ENCODE measurements at places on chromosomes 1 and 21.

DNA sequence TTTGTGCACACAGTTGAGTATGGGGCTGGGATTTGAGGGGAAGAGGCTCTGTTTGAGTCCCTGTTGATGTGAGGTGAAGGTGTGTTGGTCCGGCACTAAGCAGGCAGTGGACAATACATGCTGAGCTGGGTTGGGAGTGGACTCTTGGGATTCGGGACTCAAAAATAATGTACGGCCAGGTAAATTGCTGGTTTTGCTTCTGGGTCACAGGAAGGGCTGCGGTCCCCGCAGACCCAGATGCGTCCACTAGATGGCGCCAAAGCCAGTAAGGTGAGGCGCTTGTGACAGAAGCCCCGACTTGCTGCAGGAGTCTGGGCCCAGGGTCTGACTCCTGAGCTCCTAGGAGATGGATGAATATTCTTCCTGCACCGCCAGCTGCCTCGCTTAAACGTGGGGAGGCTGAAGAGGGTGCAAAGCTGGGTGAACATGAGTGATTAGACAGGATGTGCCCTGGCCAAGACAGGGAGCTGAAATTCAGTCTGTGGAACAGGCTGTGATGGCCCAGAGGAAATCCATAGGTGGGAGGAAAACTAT lies 61.4 kb downstream of the ACBD3 start:
- DNase-seq = peak; percentile 93

DNA sequence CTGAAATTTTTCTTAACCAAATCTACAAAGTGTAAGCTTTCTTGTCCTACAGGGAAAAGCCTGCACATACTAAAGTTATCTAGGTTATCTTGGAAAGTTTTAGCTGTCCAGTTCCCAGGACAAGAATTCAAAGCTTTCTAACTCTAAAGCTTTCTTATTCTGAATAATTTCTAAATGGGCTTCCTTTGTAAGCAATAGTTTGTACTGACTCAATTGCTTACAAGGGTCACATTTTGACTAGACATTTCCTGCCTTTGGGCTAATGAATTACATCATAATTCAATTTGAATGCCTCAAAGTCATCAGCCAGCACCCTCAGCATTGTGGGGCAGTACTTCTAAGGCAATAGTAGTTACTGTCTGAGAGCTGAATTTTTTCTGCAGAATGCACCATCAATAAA lies 223.0 kb downstream of the LTN1 start:
- DNase-seq = no peak

DNA sequence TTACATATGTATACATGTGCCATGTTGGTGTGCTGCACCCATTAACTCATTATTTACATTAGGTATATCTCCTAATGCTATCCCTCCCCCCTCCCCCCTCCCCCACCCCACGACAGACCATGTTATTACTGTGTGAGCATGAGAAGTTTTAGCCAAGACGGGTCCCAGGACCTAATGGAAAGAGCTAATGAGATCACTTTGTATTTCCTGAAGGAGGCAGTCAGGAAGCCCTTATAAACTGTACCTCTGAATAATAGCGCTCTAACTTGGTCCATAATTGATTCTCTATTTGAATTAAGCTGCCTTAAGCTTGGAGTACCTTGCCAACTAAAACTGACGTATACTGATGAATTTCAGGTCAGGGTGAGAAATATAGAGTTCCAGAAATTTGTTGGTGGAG lies 4.1 kb upstream of the NEGR1 start:
- no peak for DNase-seq

DNA sequence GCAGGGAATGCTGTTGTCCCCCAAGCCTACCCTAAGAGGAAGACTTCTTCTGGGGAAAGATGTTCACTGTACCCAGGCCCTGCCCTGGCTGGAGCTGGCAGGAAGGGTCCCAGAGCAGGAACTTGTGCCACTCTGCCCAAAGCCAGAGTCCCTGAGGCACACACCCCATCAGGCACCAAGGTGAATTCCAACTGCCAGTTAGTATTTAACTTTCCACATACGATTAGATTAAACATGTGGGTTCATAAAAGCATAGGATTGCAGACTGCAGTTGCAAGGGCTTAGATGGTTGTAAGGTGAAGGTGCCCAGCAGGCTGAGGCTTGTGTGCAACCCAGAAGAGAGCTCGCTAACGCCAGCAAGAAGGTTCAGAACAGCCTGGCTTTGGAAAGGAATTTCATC lies at the start of gene KCNE2:
Gene KCNE2, plus strand, starts transcription at position 274 of the 400 bp plus-strand sequence. CDS start 6,473 bp downstream, outside the sequence.
- DNase-seq = peak; percentile 22

DNA sequence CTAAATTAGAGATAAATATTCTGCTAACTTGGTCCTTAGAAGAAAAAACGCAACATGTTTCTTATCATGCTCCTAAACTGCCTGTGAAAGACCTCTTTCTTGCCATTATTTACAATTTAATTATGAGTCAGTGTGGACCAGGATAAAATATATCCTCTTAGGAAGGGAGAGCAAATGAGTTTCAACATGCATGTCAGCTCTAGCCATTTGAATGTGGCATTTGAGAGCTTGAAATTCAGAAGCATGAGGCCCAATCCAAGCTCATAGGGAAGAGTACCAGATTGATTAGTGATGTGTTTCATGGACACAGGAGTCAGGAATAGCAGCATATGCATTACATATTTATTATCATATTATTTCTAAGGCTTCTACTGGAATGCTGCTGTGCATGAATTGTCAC lies 39.3 kb downstream of the TBX15 start:
- no peak for DNase-seq

- no peak for DNase-seq
Measured at GRCh38 chr1:83641796-83642443, 357.0 kb downstream of the TTLL7 start.

- no peak for DNase-seq
Measured at GRCh38 chr1:95991787-95992520, 729.6 kb upstream of the PTBP2 start.

Measured in activated CD8-positive, alpha-beta memory T cell treated with anti-CD3 and anti-CD28 coated beads, Interleukin-2, amount 10 ng/mL, durations not matched to agents 7 days and 5 days (primary cell).